ENCODE measurements at places on chromosomes 1 and 21.

GRCh38 chr1:156241926-156242325 is at the start of gene BGLAP:
BGLAP (plus strand) TSS chr1:156242184; CDS start chr1:156242232, 48 bp downstream.
- DNase-seq = no peak

GRCh38 chr1:92969517-92969916 is 8.3 kb upstream of the DIPK1A start:
- no peak for DNase-seq

DNA sequence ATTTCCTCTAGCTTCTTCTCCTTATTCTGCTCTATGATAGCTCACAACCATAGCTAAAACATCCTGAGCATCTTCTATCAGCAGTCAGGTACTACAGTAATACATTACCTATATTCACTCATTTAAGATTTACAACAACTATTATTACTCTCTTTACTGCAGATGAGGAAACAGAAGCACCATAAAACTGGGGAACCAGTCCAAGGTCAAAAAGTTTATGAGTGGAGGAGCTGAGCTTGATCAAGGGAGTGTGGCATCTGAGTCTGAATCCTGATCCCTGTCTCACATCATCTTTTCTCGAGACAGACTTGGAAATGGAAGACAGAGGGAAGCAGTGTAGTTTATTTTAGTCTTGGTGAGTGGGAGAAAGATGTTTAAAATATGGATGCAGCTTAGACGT is 288.6 kb downstream of the RGS7 start:
- no peak for DNase-seq

- DNase-seq = no peak
Observed at GRCh38 chr1:63051886-63052285, 268.0 kb downstream of the ATG4C start.

- DNase-seq = no peak
Observed at GRCh38 chr21:39612233-39613040, at the start of gene B3GALT5. B3GALT5 (plus strand) TSS chr21:39612940; CDS start chr21:39660560, 47,620 bp downstream.

DNA sequence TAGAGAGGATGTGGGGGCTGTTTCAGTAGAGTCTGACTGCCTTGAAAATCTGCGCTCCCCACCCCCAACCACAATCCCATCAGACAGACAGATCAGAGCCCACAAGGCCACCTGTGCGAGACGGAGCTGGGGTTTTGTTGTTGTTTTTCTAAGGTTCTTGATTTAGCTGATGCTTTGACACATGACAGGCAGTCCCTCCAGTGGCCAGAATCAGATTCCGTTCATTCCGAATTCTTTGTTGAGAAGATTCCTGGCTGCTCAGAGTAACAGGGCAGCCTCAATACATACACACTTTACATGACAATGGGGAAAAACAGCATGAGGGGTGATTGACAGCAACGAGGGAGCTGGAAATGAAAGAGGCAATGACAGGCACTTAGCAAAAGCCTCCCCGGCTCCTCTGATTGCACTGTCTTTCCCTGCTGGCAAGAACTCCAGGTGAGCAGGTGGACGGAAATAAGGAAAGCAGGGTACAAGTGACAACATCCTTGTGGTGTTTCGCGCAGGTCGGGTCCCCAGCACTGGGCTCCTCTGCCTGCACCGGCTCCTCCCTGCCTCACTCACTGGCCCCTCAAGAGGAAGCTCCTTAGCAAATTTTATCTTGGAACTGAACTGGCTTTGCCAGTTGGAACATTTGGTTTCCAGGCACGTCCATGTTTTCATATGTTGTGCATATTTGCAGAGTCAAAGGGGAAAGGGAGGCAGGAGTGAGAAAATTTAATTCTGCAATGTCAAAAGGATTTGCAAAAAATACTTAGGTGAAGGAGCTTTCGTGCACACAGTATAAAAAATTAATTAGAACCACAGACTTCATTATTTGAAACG is 148.7 kb downstream of the PGBD5 start:
- DNase-seq = no peak

DNA sequence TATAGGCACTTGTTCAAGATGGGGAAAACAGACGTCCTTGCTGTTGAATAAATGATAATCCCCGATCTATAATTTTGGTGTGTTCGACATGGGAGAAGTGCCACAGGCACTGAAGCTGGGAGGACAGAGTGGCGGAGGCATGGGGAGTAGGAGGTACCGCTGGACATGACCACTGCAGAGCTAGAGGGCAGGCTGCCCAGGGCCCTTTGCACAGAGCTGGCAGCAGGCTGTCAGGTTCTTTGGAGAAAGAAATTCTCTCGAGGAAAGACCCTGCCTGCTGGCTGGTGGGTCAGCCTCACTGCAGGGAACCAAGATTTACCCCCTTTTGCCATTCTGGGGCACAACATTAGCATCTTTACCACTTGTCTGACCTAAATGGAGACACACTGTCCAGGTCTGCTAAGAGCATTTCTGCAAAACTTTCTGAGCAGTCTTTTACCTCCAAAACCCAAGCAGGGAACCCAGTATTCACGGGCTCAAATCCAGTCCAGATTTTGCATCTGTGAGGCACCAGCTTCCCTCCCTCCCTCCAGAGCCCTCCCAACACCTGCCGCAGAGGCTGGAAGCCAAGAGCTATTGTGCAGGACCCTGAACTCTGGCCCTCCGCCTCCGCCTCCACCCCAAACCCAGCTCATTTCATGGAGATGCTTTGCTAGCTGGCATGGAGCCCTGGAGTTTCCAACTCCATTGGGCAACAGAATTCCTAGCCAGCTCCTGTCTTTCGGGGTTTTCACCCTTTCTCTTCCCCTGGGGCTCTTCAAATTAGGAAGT is 142.3 kb downstream of the PLXNA2 start:
- DNase-seq = no peak

GRCh38 chr1:234879147-234880080 is 249.2 kb downstream of the TOMM20 start:
- DNase-seq = no peak

- no peak for DNase-seq
Observed at GRCh38 chr21:42468491-42469131, 27.4 kb downstream of the RSPH1 start.

DNA sequence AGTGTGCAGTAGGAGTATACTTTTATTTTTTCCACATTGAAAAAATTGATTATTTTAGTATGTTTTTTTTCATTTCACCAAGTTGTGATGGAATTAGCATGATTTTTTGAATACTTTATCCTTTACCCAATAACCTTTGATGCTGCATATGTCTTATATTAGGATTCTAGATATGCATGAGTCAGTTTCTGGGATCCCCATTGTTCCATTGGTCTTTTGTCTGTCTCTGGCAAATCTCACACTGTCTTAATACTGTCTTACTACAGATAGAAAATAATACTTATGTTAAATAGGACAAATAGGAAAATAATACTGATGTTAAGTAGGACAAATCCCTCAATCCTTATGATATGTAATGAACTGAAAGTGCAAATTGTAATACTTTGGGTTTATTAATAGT is 54.3 kb upstream of the ASB17 start:
- DNase-seq = no peak

DNA sequence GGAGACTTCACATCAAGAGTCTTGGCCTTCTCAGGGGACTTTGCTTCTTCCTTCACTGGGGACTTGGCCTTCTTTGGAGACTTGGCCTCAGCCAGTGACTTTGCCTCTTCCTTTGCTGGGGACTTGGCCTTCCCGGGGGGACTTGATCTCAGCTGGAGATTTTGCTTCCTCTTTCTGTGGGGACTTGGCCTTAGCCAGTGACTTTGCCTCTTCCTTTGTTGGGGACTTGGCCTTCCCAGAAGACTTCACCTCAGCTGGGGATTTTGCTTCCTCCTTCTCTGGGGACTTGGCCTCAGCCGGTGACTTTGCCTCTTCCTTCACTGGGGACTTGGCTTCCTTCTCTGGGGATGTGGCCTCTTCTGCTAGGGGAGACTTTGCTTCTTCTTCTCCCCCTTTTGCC is 13.5 kb upstream of the CD2 start:
- DNase-seq = no peak

- no peak for DNase-seq
Observed at GRCh38 chr1:33175865-33176264, 6.0 kb downstream of the TRIM62 start.

GRCh38 chr1:27601771-27602461 is 2.0 kb downstream of the AHDC1 start:
- no peak for DNase-seq

- DNase-seq = no peak
Observed at GRCh38 chr1:247465796-247466195, 7.9 kb upstream of the OR2B11 start.

DNA sequence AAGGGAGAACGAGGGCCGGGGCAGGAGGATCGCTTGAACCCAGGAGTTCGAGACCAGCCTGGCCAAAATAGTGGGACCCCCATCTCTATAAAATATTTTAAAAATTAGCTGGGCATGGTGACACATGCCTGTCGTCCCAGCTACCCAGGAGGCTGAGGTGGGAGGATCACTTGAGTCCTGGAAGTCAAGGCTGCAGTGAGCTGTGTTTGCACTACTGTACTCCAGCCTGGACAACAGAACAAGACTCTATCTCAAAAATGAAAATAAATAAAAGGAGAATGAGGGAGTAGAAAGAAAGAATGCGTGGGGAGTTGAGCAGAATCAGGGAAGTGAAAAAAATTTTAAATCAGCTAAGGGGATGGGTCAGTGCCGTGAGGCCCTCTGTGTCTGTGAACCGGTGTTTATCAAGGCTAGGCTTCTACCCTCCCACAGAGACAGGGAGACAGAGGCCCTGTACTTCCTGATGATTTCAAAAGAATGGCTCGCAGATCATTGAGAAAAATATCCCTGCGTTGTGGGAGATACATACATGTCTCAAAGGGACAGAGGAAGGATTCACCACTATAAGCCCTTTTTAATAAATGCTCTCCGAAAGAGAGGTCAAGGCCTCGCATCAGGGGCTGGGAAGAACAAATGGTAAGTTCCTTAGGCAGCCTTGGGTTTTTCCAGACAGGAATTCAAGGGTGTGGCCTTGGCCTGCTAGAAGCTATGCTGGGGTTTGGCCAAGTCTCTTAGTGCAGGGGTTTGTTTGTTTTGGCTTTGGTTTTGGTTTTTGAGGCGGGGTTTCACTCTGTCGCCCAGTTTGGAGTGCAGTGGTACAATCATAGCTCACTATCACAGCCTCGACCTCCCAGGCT is 20.7 kb downstream of the IL10RB start:
- no peak for DNase-seq

DNA sequence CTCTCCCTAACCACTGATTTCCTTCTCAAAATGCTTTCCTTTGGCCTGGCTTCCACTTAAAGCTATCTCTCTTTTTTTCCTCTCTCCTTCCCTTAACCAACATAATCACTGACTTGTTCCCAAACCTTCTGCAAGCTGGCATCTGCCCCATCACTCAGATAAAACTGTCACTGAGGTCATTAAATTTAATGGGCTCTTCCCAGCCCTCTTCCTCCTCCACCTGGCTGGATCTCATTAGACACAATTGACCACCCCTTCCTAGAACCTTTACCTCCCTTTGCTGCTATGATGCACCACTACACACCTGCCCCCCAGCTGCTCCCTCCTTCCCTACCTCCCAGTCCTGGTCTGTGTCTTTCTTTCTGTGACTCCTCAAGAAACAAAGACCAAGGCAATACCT is 44.0 kb upstream of the GJB5 start:
- DNase-seq = no peak

DNA sequence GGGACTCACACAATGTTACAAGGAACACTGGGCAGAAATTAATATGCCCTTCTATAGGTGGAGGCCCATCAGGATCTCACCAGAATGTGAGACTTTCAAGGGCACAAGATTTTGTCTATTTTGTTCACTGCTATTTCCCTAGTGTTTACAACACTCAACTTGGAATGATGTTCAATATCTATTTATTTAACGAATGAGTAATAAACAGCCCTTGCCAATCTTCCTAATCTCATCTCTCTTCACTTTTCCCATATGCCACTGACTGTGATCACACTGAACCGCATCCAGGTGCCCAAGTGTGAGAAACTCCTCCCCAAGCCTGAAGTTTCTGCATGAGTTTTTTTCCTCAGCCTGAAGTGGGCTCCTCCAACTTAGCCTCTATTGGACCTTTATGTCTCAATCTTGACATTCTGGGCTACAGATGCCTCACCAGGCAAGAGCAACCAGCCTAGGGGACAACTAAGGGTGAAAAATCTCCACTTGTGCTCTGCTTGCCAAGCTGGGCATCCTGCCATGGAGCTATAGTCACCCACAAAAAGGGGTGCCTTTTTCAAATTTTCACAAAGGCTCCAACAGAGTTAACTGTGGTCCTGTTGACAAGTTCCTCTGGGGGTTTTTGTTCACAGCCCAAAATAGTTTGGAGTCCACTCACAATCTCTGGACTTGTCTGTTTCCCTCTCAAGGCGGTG is 105.6 kb downstream of the PLPP3 start:
- DNase-seq = no peak

- DNase-seq = no peak
Observed at GRCh38 chr1:89706700-89707012, 73.7 kb downstream of the LRRC8C start.

DNA sequence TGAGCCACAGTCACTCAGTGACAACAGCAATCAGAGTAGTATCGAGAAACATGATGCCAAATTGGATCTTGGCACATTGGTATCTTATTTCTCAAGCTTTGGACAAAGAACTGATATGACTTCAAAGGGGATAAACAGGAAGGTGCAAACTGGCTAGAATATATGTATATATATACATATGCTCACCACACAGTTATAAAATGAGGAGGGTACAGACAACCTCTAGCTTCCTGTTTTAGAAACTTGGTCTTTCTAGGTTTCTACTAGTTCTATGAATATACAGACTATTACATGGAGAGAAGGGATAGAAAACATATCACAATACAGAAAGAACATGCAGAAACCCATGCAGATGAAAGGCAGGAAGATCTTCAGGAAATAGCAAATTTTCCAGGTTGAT is 292.1 kb upstream of the SNX7 start:
- no peak for DNase-seq

GRCh38 chr1:19942088-19942487 is 18.7 kb upstream of the PLA2G2E start:
- no peak for DNase-seq

- DNase-seq = no peak
Observed at GRCh38 chr1:63435161-63435560, 67.7 kb downstream of the ALG6 start.

DNA sequence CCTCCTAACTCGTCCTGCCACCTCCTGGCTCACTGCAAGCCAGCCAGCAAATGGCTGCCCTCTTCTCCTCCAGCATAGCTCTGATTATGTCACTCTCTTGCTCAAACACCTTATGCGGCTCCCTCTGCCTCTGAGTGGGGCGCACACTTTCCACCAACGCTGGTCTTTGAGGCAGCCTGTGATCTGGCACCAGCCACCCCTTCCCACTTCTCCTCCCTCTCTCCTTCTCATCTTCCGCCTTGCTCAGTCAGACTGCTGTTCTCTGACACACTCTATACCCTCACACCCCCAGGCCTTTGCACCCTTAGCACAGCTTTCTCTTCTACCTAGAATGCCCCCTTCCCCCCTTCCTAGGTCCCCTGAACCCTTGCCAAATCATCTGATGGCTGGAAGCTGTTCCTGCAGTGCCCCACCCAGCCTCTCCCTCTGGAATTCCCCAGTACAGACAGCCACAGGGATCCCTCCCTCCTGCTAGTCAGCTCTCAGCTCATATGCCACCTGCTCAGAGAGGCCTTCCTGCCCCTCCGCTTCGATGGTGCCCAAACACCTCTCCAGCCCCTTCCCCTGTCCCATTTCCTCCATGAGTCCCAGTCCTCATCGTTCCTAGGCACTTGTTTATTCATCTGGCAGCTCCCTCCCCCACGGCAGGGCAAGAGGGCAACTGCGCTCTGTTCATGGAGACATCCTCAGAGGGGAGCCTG is 21.7 kb upstream of the PEF1 start:
- DNase-seq = no peak

GRCh38 chr1:225572422-225572821 is 80.5 kb downstream of the ENAH start:
- no peak for DNase-seq
